ENCODE measurements at places on chromosomes 11 and 22.

DNA sequence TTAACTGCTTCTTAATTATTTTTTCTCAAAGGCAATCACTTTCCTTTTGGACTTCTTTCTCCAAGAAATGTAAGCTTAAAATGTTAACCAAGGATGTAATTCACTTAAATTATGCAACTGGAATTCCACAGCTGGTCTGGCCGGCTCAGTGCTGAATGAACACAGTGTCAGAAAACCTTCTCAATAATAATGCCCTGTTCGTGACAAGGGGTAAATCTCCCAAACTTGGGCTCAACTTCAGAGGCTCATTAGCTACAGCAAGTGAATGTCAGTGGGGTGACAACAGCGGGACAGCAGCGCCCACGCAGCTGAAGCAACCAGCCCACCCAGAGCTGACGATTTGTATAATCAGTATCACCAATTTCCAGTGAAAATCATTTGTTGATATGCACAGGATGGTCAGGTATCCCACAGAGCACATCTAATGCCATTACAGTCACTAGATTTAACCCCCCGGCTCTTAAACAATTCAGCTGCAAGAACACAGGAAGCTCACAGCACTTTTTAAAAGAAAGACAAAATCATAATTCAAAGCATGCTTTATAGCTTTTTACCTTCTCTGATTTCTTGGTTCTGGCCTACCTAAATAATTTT is 704.8 kb downstream of the DLG2 start:
- no peak for DNase-seq

DNA sequence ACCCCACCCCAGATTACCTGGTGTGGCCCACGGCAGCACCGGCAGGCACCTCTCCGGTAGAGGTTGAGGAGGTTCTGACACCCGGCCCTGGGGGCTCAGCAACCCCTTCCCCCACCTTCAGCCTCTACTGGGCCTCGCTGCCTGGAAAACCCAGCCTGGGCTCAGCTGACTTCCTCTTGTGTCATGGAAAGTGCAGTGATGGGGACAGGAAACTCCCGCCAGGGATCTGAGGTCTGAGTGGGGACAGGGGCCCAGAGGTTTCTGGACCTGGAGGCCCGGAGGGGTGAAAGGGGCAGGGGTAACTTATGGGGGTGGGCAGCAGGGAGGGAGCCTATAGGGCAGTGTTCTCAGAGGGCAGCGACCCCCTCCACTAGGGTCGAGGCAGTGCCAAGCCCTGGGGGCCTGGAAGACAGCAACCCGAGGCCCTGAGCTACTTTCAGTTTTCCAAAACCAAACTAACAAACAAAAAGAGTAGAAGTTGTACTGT is 10.0 kb upstream of the CD5 start:
- DNase-seq: peak; percentile 46

DNA sequence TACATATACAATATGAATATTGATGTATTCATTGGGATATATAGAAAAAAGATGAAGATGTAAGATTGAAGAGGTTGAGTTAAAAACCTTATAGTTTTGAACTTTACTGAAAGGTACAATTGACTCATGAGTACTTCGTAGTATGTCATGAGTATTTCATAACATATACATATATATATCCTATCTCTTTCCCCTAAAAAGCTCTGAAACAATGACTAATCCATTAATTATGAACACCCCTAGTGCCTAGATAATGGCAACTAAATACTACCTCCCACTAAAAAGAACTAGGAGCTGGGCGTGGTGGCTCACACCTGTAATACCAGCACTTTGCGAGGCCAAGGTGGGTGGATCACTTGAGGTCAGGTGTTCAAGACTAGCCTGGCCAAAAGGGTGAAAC is 31.5 kb downstream of the SLC35F2 start:
- no peak for DNase-seq

GRCh38 chr11:65298131-65298535 is 16.5 kb upstream of the CDC42EP2 start:
- no peak for DNase-seq

GRCh38 chr11:94907226-94907625 is 66.1 kb downstream of the CWC15 start:
- DNase-seq: no peak

DNA sequence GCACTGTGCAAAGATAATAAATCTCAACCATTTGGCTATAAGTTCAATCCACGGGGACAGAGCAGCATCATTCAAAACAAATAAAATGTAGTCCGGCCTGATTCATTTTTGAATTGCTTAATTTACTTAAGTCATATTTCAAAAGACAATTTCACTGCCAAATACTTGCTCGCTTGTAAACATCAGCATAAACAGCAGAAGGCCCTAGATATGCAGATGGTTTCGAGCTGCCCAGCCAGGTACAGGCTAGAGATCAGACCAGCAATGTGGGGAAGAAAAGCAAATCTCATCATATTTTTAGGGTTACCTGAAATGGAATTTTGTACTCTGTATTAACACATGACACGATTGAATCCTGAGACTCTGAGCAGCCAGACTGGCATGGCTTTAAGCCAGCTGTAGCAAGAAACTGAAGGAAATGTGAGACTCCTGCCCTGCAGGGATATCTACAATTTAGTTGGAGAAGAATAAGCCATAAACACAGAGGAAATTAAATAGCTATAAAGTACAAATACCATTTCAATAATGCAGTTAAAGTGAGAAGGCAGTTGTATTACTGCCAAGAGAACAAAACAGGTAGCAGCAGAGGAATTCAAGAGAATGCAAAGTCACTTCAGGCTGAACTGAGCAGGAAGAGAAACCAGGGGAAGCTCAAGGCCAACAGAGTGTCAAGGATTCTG is 440.3 kb downstream of the ETS1 start:
- no peak for DNase-seq

DNA sequence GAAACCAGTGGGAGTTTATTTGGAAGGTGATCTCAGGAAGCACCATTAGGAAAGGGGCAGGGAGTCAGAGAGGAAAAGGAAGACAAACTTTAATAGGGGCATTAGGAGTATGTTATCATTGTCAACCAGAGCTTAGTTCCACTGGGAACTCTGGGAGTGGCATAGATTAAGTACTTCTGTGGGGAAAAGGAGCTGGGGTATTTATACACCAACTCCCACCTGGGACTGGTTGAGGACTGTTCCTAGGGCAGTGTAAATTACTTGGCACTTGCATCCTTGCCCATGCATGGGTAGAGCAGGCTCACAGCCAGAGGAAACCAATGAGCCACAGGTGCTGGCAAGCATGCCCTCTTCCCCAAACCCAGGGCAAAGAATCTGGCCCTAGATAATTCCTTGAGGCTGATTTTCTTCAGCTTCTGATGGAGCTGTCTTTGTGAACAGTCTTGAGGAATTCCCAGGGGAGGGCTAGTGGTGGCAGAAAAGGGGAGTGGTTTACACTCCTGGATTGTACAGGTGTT is 541.2 kb downstream of the MIAT start:
- DNase-seq: no peak

DNA sequence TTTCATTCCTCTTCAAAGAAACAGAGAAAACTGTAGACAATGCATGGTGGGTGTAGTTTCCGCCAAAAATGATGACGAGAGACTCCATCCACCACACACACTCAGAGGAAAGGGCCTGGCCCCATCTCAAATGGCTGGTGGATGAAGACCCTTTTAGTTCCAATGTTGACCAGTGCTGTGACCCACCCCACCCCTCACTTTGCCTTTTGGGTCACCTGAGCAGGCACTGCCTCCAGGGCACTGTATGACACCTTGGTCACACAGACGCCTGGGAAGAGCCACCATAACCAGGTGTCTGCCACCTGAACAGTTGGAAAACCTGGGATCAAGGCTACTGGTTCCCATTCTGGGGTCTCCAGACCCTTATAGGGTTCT is 121.3 kb downstream of the MPPED1 start:
- no peak for DNase-seq

DNA sequence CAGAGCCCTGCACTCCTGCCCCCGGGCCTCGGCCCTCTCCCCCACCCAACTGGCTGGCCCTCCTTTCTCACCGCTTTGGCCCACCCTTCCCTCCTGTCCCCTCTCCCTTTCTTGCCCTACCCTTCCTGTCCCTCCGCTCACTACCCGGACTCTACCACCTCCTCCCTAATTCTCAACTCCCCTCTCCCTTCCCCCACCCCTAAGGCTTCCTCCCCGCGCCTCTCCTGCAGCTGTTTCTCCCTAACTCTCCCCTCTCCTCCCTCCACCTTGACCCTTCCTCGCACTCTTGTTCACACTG is 421 bp downstream of the SLC15A3 start:
- no peak for DNase-seq

DNA sequence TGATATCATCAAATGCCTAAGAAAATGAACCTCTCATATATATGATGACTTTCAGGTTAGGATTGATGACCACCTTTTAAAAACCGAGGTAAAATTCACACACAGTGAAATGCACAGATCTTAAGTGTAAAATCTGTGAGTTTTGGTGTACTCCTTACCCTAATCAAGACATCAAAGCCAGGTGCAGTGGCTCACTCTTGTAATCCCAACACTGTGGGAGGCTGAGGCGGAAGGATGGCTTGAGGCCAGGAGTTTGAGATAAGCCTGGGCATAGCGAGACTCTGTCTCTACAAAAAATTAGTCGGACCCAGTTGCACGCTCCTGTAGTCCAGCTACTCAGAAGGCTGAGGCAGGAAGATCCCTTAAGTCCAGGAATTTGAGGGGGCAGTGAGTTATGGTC is 140.4 kb downstream of the UVRAG start:
- no peak for DNase-seq

- DNase-seq: peak; percentile 10
Observed at GRCh38 chr11:120908461-120909181, 115.3 kb upstream of the TBCEL start.
